Cortex of kidney (tissue), 1 donor: ENCODE measurements at places on chromosomes 11 and 22.

DNA sequence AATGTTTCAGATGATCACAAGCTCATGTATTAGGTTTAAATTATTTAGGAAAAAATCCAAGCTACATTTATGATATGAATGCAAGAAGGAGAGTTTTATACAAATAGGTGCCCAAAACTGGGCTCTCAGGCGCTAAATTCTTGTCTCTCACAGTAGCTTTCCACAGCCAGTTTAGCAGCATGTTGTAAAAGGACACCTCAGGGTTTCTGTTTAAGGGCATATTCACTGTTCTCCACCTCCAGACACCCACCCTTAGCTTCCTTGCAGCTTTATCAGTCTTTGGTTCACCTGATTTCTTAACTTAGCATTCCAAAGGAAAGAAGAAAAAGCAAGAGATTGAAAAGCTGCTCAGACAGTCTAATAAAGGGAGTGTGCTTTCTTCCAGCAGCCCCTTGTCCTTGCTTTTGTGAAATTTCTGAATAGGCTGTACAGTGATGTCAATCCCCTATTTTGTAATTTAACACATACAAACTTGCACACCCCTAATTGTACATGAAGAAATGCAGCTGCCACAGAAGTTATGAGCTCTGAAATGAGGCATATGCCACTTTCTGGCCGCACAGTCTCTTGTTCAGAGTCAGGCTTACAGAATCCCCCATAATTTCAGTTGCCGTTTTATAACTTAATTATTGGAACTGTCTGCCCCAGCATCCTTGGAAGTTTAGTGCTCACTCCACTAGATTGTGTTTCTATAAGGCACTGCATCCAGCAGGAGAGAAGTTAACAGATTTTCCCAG is 262.1 kb downstream of the DDX10 start:
- DNase-seq, result no peak

- DNase-seq, result no peak
These were observed 32.0 kb downstream of the KCNC1 start for GRCh38 chr11:17766590-17766989.

- DNase-seq, result no peak
These were observed 29.9 kb upstream of the OR10G7 start for GRCh38 chr11:124070915-124071622.

GRCh38 chr11:12800871-12801270 is 126.7 kb downstream of the TEAD1 start:
- DNase-seq, result no peak

- no peak for DNase-seq
These were observed 10.0 kb downstream of the MUC5AC start for GRCh38 chr11:1167751-1168231.

GRCh38 chr11:123509737-123510578 is 79.9 kb downstream of the GRAMD1B start:
- no peak for DNase-seq
